ENCODE measurements at places on chromosomes 3 and 15. TPM values are rescaled to one million over a fixed set of nuclear protein-coding genes. Genes with fewer than 3 reads are reported as not detected.

Gene GRIP2
- 13.2 TPM for total RNA-seq

Gene TERC
- total RNA-seq, result 53.6 TPM

Gene CTXN2
- total RNA-seq, result not detected

- H3K36me3 ChIP-seq, result peaks cover 32% of the 10 kb centered on the region
- H3K4me1 ChIP-seq, result peaks cover 41% of the 10 kb centered on the region
- H3K4me3 ChIP-seq, result no peak overlapping the region
- DNase-seq, result no peak
Observed at GRCh38 chr3:14461748-14462324, 59.4 kb downstream of the SLC6A6 start.

GRCh38 chr3:196707566-196707965, 4.5 kb downstream of the CEP19 start:
- H3K36me3 ChIP-seq, result no peaks in the 10 kb centered on the region
- no peak for DNase-seq
- H3K4me1 ChIP-seq, result no peaks in the 10 kb centered on the region
- H3K27me3 ChIP-seq, result no peaks in the 10 kb centered on the region

DNA sequence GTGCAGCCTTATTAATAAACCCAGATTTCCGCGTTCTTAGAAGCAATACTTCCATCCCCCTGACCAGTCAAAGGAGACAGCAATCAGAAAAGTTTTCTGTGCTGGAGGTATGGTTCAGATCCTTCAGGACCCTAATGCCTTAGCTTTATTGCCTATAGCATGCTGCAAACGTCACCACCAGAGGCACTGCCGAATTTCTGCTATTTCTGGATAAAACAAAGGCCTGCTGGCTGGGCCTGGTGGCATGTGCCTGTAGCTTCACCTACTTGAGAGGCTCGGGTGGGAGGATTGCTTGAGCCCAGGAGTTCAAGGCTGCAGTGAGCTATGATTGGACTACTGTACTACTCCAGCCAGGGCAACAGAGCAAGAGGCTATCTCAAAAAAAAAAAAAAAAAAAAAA, 407.2 kb downstream of the FOXP1 start:
- no peaks in the 10 kb centered on the region for H3K36me3 ChIP-seq
- no peak for DNase-seq
- no peaks in the 10 kb centered on the region for H3K4me1 ChIP-seq
- H3K27ac ChIP-seq, result no peak overlapping the region

Gene MESP1
- 2.4 TPM for total RNA-seq

DNA sequence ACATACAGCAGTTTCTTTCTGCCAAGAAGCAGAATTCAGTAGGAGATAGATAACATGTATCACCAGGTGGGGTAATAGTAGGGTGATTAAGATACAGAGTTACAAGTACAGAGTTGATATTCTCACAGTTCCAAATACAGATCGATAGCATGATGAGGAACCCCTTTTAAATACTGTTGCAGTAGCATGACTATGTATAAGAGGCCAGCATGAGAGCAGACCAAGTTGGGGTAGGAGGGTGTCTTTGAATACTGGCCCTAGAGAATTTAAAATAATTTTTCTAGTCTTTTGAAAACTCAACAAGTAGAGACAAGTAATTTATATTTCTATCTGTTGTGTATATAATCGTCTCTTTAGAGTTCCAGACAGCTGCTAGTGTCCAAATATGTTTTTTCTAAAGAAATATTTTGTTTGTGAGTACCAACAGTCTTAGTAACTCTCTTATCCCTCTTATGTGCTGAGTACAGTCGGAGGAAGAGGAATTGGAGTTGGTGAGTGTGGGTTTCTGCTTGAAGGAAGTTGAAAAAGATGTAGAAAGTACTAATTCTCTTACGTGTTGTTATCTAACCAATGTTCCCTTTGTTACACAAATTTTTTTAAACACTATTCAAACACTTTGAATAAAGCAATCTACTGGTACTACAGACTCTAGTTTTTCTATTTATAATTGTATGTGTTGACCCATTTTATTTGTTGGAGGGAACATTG, 30.2 kb downstream of the LYSMD4 start:
- H3K36me3 ChIP-seq, result no peaks in the 10 kb centered on the region
- DNase-seq, result no peak
- H3K4me3 ChIP-seq, result no peak overlapping the region
- H3K27ac ChIP-seq, result peak overlapping the region; percentile 86
- H3K27me3 ChIP-seq, result no peaks in the 10 kb centered on the region

- H3K4me1 ChIP-seq, result no peaks in the 10 kb centered on the region
- DNase-seq, result no peak
- H3K27me3 ChIP-seq, result no peaks in the 10 kb centered on the region
- no peaks in the 10 kb centered on the region for H3K36me3 ChIP-seq
- no peak overlapping the region for H3K4me3 ChIP-seq
Observed at GRCh38 chr3:102089904-102090720, 240.8 kb downstream of the NFKBIZ start.

Gene SORD
- total RNA-seq, result 9.0 TPM

Gene KIF23
- 1.3 TPM for total RNA-seq

- H3K27ac ChIP-seq, result no peak overlapping the region
- no peaks in the 10 kb centered on the region for H3K27me3 ChIP-seq
- no peaks in the 10 kb centered on the region for H3K4me1 ChIP-seq
- H3K4me3 ChIP-seq, result no peak overlapping the region
- H3K36me3 ChIP-seq, result no peaks in the 10 kb centered on the region
- DNase-seq, result no peak
Observed at GRCh38 chr15:29014493-29014892, 128.7 kb downstream of the APBA2 start.

DNA sequence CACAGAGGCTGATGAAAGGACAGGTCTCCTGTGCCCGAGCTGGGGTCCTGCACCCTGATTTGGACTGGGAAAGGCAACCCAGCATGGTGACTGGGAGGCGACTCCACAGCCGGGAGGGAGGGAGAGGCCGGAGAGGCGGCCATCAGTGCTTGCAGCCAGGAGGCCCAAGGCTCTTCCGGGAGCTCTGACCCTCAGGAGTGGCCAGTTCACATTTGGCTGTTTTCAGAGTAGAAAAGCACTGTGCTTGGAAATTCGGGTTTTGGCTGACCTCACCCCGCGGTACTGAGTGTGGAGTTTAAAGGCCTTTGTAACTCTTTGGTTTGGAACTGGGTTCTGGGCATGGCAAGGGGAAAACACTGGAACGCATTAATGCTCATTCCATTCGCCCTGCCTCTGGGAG, 31.9 kb downstream of the SMAD6 start:
- no peaks in the 10 kb centered on the region for H3K27me3 ChIP-seq
- no peaks in the 10 kb centered on the region for H3K4me1 ChIP-seq
- H3K4me3 ChIP-seq, result no peak overlapping the region
- peak overlapping the region; percentile 72 for H3K27ac ChIP-seq

DNA sequence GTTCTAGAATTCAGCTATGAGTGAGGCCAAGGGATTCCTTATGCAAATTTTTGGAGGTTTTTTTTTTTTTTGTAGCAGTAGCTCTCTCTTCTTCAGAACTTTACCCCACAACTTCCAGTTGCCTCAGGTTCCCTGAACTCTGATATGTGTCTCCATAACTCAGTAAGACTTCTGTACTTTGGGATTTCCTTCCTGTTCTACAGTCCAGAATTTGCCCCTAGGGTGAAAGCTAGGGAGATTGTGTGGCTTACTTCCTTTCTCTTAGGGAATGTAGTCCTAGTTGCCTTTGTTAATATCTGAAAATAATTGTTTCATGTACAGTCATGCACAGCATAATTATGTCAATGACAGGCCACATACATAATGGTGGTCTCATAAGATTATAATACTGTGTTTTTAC, 30.8 kb downstream of the LRRC28 start:
- H3K27me3 ChIP-seq, result no peaks in the 10 kb centered on the region
- DNase-seq, result no peak
- no peaks in the 10 kb centered on the region for H3K4me1 ChIP-seq
- no peaks in the 10 kb centered on the region for H3K36me3 ChIP-seq
- no peak overlapping the region for H3K27ac ChIP-seq

Gene SLITRK3
- total RNA-seq, result 1.9 TPM

DNA sequence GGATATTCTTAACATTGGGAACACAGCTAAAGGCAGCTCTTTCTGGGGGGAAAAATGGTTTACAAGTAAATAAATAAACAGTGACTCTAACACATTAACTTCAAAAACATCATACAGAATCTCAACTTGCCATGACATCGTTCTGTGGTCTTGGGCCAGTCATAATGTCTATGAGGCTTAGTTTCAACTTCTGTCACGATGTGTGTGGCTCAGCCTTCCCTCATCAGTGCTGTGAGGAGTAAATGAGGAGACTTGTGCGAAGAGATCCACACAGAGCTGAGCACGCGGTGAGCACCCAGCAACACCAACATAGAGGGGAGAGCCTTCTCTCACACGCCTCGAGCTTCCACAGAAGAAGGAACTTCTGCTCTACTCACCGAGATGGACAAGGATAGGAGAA, 49.0 kb downstream of the DZIP1L start:
- H3K36me3 ChIP-seq, result peaks cover 65% of the 10 kb centered on the region
- H3K27ac ChIP-seq, result no peak overlapping the region
- no peaks in the 10 kb centered on the region for H3K4me1 ChIP-seq
- DNase-seq, result no peak
- no peaks in the 10 kb centered on the region for H3K27me3 ChIP-seq

Measured in right atrium auricular region (tissue), 2 donors.